GM18507 (cell line): ENCODE measurements at places on chromosomes 2 and 18.

DNA sequence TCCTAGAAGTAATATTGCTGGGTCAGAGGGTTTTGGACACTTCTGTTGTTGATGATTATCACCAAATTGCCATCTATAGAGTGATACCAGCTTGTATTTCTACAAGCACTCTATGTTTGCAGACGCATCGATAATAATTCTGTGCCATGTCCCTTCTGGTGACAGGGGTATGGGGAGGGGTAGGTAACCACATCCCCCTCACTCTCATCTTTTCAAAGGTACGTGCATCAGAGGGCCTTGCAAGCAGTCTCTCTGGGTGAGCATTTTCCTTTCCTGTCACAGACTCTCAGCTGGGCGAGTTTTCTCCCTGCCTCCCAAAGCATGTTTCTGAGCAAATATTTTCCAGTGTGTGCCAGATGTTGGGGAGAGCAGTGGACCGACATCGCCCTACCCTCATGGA is 98.0 kb downstream of the SMAD7 start:
- no peak for DNase-seq

- DNase-seq, result no peak
Measured at GRCh38 chr2:42141687-42142546, 27.2 kb upstream of the EML4 start.

- no peak for DNase-seq
Measured at GRCh38 chr2:107556038-107556627, 270.6 kb upstream of the RGPD4 start.

GRCh38 chr2:62303788-62304187 is 107.9 kb downstream of the B3GNT2 start:
- no peak for DNase-seq

GRCh38 chr2:63003351-63003750 is 47.3 kb upstream of the OTX1 start:
- no peak for DNase-seq

- no peak for DNase-seq
Measured at GRCh38 chr2:27720004-27720551, 51.4 kb upstream of the MRPL33 start.

- DNase-seq, result no peak
Measured at GRCh38 chr2:45000341-45000901, 8.8 kb downstream of the SIX2 start.

DNA sequence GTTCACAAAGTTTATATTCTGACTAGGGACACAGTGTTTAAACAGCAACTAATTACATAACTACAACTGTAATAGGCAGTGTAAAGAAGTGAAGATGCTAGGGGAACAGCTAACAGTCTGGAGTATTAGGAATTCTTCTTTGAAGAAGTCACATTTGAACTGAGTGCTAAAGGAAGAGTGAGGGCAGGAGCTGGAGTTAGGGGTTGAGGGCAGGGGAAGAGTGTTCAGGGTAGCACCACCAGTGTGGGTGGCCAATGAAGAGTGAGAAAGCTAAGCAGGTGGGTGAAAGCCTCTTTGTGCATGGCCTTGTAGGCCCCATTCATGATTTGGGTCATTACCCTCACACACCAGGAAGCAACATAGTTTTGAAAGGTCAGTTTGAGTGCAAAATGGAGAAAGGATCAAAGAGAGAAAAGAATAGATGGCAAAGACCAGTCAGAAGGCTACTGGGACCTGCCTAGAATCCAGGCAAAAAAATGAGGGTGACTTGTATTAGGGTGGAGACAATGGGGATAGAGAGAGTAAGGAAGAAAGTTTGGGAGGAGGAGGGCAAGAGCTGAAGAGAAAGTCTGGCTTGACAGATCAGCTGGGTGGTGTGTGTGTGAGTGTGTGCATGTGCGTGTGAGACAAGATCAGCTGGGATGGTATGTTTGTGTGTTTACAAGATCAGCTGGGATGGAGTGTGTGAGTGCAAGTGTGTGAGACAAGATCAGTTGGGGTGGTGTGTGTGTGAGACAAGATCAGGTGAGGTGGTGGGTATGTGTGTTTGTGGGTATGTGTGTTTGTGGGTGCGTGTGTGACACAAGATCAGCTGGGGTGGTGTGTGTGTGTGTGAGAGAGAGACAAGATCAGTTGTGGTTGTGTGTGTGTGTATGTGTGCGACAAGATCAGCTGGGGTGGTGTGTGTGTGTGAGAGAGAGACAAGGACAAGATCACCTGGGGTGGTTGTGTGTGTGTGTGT is 43.6 kb upstream of the AGPS start:
- no peak for DNase-seq

DNA sequence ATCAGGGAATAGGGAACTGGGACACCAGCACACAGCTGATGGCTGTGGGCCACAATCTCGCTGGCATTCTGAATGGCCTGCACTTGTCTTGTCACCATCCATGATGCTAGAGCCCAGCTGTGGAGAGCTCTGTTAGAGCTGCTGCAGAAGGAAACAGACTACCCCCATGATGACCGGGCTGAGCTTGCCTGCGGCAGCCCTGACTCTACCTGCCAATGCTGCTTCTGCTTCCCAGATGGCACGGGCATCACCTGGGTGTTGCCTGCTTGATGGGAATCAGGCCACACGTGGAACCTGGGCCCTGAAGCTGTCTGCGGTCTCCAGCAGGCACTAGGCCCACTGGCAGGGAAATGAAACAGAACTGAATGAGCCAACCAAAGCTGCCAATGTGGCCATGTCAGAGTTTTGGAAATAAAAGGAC is 11.2 kb upstream of the DAW1 start:
- no peak for DNase-seq

DNA sequence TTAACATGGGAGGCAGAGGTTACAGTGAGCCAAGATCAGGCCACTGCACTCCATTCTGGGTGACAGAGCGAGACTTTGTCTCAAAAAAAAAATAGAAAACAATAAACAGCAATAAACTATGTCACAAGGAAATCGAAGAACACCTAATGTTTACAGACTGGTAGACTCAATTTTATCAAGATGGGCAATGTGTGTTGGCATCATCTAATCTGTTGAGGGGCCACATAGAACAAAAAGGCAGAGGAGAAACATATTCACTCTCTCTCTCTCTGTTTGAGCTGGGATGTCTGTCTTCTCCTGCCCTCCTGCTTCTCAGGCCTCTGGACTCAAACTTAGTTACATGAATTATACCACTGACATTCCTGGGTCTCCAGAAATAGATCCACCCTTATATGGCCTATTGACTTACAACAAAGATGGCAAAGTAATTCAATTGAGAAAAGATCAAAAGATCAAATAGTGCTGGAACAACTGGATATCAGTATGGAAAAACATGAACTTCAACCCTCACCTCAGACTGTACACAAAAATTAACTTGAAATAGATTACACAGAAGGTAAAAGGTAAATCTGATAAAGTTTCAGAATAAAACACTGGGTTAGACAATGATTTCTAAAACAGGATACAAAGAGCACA is 703.8 kb upstream of the CRIM1 start:
- DNase-seq, result no peak

- no peak for DNase-seq
Measured at GRCh38 chr18:55400590-55401541, 187.1 kb downstream of the TCF4 start.

DNA sequence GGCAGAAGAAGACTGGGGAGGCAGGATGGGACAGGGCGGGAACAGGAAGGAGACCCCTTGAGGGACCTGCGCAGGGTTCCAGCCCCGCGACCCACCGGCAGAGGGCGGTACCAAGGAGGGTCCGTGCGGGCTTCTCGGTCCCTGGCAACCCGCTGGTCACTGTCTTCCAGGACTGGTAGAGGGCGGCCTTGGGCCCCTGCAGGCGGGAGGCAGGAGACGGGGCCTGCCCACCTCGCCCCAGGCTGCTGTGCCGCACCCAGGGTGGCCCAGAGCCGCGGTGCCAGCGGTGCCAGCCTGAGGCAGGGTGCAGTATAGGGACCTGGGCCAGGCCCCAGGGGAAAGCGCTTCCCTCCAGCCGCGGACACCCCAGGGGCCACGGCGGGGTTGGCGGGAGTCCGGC is 34.5 kb downstream of the NEURL3 start:
- peak; percentile 44 for DNase-seq

- DNase-seq, result no peak
Measured at GRCh38 chr18:37582261-37582660, 16.7 kb upstream of the CELF4 start.

GRCh38 chr18:54089749-54090459 is 134.6 kb downstream of the MBD2 start:
- no peak for DNase-seq

DNA sequence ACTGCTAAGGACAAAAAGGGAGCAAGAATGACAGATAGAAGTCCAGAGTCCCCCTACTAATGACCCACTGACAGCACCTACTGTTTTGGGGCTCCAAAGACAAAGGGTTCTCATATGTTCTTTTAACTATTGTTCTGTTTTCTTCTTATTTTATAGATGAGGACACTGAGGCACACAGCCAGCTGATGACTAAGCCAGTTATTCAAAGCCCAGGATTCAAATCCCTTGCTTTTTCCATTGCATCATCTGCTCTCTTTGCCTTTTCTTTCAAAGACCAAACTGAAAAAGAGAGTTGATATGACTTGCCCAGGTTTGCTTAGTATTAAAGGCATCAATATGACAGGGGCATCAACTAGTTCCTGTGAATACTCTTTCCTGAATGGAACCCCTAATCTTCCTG is 299.8 kb downstream of the LRATD1 start:
- DNase-seq, result no peak

- no peak for DNase-seq
Measured at GRCh38 chr2:165294912-165295311, 55.7 kb downstream of the SCN2A start.

- DNase-seq, result no peak
Measured at GRCh38 chr18:58447402-58448095, 181.3 kb downstream of the ALPK2 start.

GRCh38 chr18:10659594-10659993 is 133.8 kb downstream of the NAPG start:
- DNase-seq, result no peak

DNA sequence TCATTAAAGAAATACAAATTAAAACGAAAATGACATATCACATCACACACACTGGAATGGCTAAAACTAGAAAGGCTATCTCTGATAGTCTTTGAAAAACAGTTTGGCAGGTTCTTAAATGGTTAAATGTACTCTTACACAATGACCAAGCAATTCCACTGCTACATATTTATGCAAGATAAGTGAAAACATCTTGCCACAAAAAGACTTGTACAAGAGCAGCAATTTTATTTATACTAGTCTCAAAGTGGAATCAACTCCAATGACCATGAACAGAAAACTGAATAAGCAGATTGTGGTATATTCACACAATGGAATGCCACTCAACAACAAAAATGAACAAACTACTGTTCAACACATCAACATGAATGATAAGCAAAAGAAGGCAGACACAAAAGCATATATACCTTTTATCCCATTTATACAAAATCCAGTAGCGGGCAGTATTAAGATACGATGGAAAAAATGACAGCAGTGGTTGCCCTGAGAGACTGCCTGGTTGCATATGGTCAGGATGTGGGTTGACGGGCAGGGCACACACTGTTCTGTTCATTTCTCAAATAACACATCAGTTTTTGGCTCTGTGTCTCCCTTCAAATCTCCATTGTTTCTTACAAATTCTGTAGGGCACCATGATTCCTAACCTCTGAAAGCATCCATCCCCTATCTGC is 25.4 kb downstream of the SP100 start:
- no peak for DNase-seq

DNA sequence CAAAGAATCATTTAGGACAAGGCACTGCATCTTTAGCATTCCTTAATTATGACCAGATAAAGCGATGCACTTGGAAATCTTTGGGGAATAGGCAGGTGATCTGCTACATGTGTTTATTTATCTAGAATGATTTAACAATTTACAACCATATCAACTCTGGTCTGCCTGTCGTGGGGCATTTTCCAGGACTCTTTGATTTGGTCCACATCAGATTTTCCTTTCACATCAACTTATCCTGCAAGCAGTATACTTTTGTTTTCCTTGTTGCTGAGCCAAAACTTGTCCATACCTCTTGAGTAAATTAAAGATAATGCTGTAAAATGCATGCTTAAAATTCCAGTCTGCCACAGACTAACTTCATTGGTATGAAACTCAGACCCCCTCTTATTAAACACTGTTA is 312.4 kb upstream of the TCF4 start:
- DNase-seq, result no peak

GRCh38 chr2:5562865-5563264 is 129.3 kb upstream of the SOX11 start:
- no peak for DNase-seq

GRCh38 chr2:101508636-101509035 is 33.7 kb upstream of the RFX8 start:
- no peak for DNase-seq

DNA sequence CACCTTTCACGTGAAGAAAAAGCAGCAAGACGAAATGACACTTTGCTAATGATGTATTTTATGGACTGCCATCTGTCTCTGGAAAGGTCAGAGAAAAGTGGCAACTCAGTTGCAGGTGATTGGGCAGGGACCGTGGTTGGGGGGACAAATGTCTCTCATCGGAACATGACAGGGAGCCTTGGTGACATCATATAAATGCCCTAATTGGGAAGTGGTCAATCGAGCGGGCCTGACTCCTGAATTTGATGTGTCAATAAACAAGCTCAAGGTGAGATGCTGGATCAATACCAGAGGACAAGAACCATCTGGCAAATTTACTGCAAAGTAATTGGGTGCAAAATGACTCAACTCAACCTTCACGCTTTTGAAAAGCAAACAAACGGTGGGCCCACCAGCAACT is 151.9 kb upstream of the SKOR2 start:
- DNase-seq, result no peak

GRCh38 chr2:229519655-229520430 is 194.5 kb downstream of the DNER start:
- no peak for DNase-seq

DNA sequence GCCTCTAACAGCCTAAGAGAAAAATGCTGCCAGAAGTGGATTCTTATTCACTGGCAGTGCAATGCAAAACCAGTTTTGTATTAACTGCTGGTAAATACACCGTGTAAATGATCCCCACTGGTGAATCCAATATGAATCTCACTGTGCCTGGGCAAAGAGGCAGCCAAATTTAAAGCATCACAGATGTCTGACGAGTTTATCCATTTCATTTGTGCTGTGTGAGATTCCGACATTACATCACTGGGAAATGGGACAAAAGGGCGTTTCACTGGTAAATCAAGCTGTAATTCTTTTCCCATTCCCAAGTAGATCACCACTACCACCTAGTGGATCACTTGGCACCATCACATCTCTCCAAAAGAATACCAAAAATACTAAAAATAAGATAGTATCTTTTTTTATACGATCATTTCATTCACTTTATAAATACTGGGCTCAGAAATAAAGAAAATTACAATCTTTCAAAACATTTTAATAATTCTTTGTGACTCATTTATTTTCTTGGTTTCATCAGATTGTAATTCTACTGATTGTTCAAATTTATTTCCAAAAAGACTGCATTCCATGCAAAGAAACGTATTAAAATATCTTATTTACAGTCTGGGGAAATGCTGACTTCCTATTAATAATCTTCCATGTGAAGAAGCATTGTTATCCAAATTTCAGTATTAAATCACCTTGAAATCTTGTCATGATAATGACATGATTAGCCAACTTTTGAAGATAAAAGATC is 125.6 kb downstream of the GRB14 start:
- DNase-seq, result no peak

DNA sequence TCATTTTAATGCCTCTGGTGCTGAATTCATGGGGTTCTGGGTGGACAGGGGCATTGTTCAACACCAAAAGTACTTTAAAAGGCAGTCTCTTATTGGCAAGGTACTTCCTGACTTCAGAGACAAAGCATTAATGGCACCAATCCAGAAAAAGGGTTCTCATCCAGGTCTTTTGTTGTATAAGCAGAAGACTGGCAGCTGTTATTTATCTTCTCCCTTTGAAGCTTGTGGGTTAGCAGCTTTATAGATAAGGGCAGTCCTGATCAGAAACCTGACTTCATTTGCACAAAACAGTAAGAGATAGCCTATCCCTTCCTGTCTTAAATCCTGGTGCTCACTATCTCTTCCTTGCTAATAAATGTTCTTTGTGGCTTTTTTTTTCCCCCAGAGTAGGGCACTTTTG is 68.8 kb downstream of the VPS54 start:
- DNase-seq, result no peak
